ENCODE measurements at places on chromosomes 1 and 21. TPM values are rescaled to one million over a fixed set of nuclear protein-coding genes. Genes with fewer than 3 reads are reported as not detected.

MYBPHL gene
- not detected for total RNA-seq

C1QA gene
- not detected for total RNA-seq

AMY1A gene
- not detected for total RNA-seq

CNR2 gene
- total RNA-seq = not detected

C1orf87 gene
- total RNA-seq = not detected

SEMA6C gene
- 1.7 TPM for total RNA-seq

ZNF593OS gene
- total RNA-seq = not detected

CFHR5 gene
- total RNA-seq = not detected

GCLM gene
- 17.9 TPM for total RNA-seq

CR1L gene
- not detected for total RNA-seq

PLA2G4A gene
- total RNA-seq = 32.4 TPM

CELA3A gene
- not detected for total RNA-seq
